Left ventricle myocardium inferior (tissue), 1 donor: ENCODE measurements at places on chromosomes 16 and 17. TPM values are rescaled to one million over a fixed set of nuclear protein-coding genes. Genes with fewer than 3 reads are reported as not detected.

Gene CDH1
- 0.11 TPM for total RNA-seq

Gene SLC25A39
- total RNA-seq, result 46.7 TPM

Gene COPZ2
- 50.6 TPM for total RNA-seq

Gene GAS2L2
- 0.08 TPM for total RNA-seq

Gene FAM20A
- 2.9 TPM for total RNA-seq
